Transverse colon (tissue), 4 donors: ENCODE measurements at places on chromosomes 4 and X. TPM values are rescaled to one million over a fixed set of nuclear protein-coding genes. Genes with fewer than 3 reads are reported as not detected.

DNA sequence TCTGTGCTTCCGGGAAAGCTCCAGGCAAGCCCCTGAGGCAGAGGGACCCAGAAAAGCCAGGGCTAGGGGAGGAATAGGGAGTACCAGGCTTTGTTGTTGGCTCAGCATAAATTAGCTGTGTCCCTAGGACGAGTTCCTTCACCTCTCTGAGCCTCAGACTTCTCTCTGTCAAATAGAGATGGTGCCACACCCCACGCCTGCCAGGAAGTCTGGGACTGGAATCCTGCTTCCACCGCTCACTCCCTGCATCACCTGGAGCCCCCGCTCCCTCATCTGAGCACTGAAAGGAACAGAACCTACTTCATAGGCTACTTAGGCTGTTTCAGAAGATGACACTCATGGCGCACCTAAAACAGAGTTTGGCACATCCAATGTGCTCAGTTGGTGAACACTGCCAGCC is 8.1 kb upstream of the JAKMIP1 start:
- DNase-seq: no peak

GRCh38 chr4:109989618-109990017 is 76.9 kb downstream of the EGF start:
- no peak for DNase-seq

DNA sequence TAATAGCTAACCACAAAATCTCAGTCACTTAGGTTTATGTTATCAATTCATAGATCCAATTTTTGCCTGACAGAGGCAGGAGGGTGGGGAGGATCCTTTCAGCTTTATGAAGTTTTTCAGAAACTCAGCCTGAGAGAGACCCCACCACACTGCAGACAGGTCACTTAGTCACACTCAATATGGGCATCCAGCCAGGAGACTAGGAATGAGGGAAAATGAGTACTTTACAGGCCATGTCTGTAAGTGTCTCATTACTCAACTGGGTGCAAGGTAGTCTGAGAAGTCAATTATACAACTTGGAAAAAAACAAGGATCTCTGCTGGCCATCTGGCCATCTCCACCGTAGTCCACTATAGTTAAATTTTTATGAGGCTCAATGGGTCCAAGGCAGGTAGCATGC is 365.9 kb downstream of the INPP4B start:
- DNase-seq: no peak

GRCh38 chr4:26887143-26887542 is 26.5 kb downstream of the STIM2 start:
- no peak for DNase-seq

- no peak for DNase-seq
Observed at GRCh38 chr4:168839758-168840391, 170.2 kb downstream of the CBR4 start.

- DNase-seq: no peak
Observed at GRCh38 chrX:67692246-67692645, 148.4 kb downstream of the AR start.

DNA sequence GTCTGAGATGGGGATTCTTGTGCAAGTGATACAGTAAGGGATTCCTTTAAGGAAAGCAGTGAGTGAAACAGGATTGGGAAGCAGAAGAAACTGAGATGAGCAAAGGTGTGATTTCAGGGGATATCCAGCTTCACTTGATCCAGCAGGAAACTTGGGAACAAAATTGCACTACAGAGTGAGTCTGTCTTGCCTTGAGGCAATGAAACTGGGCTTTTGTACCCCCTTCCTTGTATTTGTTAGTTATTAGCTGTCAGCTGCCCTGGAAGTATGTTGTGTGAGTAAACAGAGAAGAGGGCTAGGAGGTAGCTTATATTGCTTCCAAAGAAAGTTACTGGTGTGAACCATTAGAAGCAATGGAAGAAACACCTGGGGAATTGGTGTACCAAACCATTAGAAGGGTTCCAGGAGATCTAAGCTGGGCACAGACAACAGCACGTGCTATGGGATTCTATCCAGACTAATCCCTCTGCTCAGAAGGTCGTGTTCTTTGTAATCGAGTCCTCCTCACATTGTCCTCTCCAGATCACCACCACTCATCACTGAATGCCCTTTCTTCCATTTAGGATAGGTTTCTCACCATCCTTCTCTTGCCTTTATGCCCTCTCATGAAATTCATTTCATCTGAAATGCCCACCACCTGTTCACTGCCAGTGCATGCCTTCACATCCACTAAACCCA is 76.0 kb downstream of the PDLIM5 start:
- DNase-seq: no peak

DNA sequence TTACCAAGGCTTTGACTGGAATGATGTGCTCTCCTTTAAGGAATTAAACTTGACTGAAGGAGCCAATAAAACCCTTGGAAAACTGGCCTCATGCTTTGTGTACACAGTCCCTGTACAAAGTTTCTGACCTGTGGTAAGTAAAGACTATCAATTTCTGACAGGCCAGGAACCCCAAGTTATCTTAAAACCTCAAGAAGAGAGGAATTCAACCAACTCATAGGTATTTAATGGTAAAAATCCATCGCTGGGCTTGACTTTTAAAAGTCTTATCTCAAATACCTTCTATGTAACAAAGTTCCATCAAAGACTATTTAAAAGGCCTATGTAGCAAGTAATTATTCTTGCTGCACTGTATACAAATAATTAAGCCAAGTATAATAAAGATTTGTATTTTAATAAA is 103.7 kb upstream of the TENT5D start:
- DNase-seq: no peak

- DNase-seq: no peak
Observed at GRCh38 chr4:171588051-171588545, 225.1 kb upstream of the GALNTL6 start.

DNA sequence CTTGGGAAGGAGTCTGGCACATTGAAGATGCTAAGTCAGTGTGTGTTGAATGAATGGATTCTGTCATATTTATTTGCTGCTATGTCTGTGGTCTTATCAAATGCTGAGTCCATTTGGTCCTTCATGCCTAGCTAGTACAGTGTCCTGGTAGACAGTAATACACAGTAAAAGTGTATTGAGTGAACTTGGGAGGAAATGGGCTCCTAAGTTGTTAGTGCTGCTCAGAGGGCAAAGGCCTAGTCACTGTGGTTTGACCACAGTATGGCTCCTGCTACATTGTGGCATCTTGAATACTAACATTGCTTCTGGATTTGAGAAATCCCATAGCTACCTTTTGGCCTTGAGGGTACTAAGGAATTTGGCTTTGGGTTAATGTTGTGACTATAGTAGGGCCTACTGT is 33.9 kb downstream of the MTM1 start:
- no peak for DNase-seq

GRCh38 chrX:72016881-72017783 is 106.5 kb downstream of the NHSL2 start:
- no peak for DNase-seq

DNA sequence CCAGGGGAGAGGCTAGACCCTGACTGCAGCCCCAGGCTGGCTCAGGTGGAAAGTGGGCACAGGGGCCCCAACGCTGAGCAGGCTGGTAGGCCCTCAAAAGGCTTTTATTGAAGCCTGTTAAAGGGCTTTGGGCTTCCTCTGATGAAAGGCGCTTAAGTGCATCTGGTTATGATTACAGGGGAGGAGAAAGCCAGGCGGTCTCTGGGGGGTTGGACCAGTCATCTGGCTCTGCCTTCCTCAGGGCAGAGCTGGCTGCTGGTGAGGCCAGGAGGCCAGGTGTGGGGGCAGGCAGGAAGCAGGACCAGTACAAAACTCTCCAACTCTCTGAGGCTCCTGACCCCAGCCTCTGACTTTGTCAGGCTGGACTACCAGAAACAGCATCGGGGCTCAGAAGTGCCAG is 68.8 kb upstream of the BCOR start:
- no peak for DNase-seq

GRCh38 chrX:7244405-7244804 is 96.5 kb upstream of the PUDP start:
- DNase-seq: no peak

GRCh38 chr4:121800638-121800960 is 524 bp upstream of the EXOSC9 start:
- no peak for DNase-seq

Gene ABCG2
- 31.9 TPM for total RNA-seq

Gene ENOPH1
- 18.3 TPM for total RNA-seq

DNA sequence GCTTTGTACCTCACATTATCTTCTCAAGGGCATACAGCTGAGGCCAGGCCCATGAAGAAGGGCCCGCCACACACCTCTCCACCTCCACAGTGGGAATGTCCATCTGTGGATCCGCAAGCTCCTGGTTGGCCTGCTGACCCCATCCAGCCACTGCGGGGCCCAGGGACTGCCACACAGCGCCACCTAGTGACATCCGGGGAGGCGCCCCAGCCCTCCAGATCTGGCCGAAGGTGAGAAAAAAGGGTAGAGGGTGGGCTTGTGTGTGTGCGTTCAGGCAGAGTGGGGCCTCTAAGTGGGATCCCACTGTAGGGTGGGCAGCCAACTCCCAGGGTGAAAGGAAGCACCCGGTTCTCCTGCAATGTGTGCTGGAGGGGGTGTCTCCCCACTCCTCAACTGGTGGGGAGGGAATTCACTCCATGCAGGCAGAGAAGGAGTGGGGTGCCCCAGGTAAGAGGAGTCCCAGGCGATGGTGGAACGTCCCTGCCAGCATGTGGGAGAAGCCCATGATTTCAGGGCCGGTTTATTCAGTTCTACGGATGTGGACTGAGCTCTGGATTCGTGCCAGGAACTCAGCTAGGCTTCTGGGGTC is 117.3 kb downstream of the ENPP6 start:
- DNase-seq: peak; percentile 31

DNA sequence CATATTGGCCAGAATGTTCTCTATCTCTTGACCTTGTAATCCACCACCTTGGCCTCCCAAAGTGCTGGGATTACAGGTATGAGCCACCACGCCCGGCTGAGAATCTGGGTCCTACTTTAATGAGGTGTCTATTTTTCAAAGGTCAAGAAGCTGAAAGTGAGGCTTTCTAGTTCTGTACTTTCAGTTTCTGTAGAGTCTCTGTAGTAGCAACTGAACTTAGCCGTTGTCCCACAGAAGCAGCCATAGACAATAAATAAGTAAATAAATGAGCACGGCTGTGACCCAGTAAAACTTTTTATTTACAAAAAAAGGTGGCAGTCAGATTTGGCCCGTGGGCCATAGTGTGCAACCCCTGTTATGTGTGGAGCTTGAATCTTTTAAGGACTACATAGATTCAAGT is 92.0 kb downstream of the FNIP2 start:
- DNase-seq: no peak

Gene SULT1B1
- 117 TPM for total RNA-seq

DNA sequence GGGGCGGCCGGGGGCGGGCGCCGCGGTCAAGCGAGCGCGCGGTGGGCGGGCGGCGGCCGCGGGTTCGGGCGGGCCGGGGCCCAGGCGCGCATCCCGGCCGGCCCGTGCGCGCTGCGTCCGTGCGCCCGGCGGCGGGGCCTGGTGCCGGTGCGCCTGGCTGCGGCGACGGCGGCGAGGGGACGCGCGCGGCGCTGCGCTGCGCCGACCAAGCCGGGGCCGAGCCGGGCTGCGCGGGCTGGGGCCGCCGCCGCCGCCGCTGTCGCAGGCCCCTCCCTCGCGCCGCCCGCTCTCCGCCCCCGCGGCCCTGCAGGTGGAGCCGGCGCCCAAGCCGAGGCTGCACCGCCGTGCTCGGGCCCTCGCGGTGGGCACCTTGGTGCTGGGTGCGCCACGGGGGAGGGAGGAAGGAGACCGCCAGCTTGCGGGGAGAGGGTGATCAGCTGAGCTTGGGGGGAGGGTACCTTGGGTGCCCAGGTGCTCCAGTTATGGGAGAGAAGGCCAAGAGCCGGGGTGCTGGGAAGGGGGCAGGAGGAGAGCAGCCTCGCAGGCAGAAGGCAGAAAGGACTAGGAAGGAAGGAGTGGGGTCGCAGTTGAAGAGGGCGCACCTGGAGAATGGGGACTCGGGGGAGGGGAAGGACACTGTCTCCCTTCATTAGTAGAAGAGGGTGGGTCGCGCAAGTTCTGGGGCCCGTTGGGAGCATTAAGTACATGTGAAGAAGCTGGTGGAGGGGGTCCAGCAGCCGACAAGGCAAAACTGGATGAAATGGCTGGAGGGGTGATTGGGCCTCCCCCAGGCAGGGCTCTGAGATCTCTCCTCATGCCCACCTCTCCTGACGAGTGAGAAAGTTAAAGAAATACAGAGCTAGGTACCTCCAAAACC is at the start of gene PPP2R2C:
Gene PPP2R2C (minus strand): TSS at position 228 of the 877 bp plus-strand sequence. CDS start 385 bp downstream, outside the sequence.
- DNase-seq: no peak

DNA sequence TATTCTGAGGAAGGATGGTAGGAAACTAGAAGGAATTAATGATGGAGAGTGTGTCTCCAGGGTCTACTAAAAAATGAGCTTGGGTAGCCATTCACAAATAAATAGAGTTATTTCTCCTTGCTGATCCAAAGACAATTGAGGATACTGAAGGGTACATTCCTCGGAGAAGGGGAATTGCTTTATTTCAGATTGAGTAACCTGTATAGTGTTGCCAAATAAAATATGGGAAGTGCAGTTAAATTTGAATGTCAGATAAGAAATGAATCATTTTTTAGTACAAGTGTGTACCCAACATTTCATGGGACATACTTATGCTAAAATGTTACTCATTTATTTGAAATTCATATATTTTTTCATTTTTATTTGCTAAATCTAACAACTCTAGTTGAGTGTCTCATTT is 16.0 kb upstream of the VSIG1 start:
- no peak for DNase-seq
